ENCODE measurements at places on chromosomes 2 and 18. TPM values are rescaled to one million over a fixed set of nuclear protein-coding genes. Genes with fewer than 3 reads are reported as not detected.
A peak's percentile ranks its signal among the peaks of the same experiment; 100 is the strongest.

GRCh38 chr2:46984040-46984439 lies 68.4 kb upstream of the MCFD2 start:
- no peak for DNase-seq

- no peak for DNase-seq
Measured at GRCh38 chr18:5029592-5029991, 167.5 kb downstream of the AKAIN1 start.

DNA sequence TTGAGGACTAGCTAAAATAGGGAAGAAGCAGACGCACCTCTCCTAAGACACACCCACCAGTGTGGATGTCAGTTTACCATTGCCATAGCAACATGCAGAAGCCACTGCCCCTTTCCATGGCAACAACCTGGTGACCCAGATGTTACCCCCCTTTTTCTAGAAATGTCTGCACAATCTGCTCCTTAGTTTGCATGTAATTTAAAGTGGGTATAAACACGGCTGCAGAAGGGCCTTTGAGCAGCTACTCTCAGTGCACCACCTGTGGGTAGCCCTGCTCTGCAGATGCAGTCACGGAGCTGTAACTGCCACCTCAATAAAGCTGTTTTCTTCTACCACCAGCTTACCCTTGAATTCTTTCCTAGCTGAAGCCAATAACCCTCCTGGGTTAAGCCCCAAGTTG lies 87.1 kb downstream of the FBXO15 start:
- no peak for DNase-seq

DNA sequence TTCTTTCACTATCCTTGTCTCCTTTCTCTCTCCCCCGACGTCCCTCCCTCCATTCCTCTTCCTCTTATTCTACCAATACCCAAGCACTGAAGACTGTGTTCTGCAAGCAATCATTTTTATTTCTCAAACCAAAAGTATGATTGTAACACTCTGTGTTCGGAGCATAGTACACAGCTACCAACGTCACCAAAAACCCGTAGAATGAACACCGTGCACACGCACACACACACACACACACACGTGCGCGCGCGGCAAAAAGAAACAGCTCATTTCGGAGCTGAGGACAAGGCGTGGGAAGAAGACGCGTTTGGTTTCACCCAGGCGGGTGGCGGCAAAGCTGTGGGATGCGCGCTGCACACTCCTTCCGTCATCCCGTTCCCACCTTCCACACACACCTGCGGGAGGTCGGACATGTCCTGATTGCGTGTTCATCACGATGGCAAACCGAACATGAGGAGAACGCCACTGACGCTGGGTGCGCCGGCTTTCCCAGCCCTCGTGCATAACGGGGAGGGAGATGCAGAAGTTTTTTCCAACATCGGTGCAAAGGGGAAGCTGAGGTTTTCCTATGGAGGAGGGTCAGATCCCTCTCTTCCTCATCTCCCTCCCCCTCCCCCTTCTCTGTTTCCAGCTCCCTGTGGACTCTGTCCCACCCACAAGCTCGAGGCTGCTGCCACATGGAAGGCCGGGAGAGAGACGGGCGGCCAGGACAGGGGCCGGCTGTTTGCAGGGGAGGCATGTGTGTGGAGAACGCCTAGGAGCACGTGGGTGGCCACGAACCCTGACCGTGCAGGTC lies 20.4 kb downstream of the MBP start:
- no peak for DNase-seq

GRCh38 chr2:115115135-115115534 lies 672.7 kb downstream of the DPP10 start:
- DNase-seq = no peak

The SCN7A gene
- total RNA-seq = not detected

DNA sequence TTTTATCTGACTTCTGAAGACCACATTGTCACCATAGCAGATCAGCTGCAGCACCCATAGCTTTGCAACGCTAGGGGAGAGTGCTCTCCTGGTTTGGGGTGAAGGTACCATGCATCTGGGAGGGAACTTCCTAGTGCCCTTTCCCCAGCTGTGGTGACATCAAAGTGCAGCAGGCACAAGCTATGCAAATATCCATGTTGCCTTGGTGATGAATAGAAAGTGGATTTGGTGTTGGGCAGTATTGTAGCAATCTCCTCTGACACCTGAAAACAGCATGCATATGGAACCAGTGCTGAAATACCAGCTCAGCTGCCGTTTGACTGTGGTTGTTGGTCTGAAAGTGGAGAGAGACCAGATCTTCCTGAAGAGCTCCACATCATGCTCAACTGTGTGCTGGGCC lies 37.1 kb downstream of the BCL2L11 start:
- no peak for DNase-seq

The TMEM37 gene
- total RNA-seq = 0.61 TPM

The REL gene
- total RNA-seq = 23.4 TPM

- peak; percentile 91 for DNase-seq
Measured at GRCh38 chr18:77067291-77068061, 65.1 kb downstream of the MBP start.

- DNase-seq = no peak
Measured at GRCh38 chr2:227528803-227529202, 56.8 kb downstream of the AGFG1 start.

- DNase-seq = no peak
Measured at GRCh38 chr2:101597347-101597944, 100.1 kb upstream of the MAP4K4 start.

The CCDC74B gene
- 2.1 TPM for total RNA-seq

The DES gene
- not detected for total RNA-seq

DNA sequence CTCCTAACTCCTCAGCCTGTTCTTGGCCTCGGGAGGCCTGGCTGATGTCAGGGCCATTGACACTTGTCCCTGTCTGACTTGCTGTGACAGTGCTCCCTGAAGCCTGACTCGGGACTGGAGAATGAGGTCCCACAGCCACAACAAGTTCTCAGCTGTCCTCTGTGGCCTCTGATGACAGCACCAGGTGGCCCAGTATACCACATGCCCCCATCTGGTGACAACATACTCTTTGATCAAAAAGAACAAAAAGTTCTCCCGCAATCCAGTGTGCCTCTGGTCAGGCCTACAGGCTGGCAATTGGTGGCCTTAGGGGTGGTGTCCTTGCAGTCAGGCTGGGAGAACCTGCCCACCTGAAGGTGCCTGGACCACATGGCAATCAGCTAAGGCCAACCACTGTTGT lies 102.6 kb downstream of the SEPTIN10 start:
- no peak for DNase-seq

DNA sequence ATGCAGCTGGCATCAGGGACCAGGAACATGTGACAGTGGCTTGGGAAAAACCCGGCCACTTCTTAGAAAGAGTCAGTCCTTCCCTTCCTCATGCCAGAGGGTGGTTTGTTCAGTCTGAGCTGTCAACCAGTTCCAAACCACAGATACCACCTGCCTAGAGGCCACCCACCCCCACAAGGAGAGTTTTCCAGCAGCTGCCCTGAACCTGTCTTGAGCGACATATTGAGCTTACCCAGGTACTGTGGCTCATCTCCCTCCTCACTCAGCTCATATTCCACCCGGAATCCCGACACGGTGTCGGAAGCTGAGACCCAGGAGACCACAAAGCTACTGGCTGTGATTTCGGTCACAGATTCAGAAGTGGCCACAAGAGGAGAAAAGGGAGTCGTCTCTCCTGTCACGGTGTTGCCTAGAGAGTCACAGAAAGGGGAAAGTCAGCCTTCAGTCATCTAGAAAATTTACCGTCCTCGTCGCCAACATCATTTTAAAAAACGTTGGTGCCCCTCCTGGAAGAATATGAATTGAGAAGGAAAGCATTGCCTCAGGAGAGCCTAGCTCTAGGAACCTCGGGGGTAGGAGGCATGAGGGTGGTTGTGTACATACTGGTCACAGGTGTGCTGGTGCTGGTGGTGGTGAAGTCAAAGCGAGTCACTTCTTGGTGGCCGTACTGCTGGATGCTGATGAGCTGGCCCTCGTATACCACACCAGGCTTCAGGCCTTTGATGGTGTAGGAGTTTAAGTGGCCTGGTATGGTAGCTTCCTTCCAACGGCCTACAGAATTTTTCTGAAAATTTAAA lies 26.3 kb downstream of the FN1 start:
- peak; percentile 83 for DNase-seq

GRCh38 chr2:121519153-121519552 lies 11.5 kb upstream of the RNU4ATAC start:
- no peak for DNase-seq

- DNase-seq = no peak
Measured at GRCh38 chr2:60520917-60521539, 32.4 kb downstream of the BCL11A start.

- DNase-seq = no peak
Measured at GRCh38 chr2:199762963-199763362, 88.0 kb downstream of the FTCDNL1 start.

The WDPCP gene
- total RNA-seq = 9.0 TPM

The HJURP gene
- 58.5 TPM for total RNA-seq

The TMEM182 gene
- total RNA-seq = 12.1 TPM

- no peak for DNase-seq
Measured at GRCh38 chr2:145284551-145284950, 764.6 kb upstream of the ZEB2 start.

GRCh38 chr2:137405496-137405895 lies 558.8 kb upstream of the HNMT start:
- DNase-seq = no peak

DNA sequence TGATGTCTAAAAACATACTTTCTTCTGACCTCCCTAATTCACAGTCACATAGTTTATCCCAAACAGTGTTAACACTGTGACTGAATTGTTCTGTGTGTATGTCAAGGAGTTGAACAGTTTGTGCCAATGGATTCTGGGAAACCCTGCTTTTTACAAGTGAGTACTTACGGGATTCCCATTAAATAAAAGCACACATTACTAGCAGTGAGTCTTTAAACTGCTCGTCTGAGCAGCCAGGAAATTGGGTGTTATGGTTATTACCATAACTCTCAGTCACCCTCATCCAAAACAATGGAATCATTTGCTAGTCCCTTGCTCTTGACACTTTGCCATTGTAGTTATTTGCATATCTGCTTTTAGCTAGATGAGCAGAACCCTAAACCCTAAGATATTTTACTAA lies 209.1 kb downstream of the ZNF385B start:
- DNase-seq = no peak

- no peak for DNase-seq
Measured at GRCh38 chr2:158006961-158007719, 94.5 kb upstream of the UPP2 start.

DNA sequence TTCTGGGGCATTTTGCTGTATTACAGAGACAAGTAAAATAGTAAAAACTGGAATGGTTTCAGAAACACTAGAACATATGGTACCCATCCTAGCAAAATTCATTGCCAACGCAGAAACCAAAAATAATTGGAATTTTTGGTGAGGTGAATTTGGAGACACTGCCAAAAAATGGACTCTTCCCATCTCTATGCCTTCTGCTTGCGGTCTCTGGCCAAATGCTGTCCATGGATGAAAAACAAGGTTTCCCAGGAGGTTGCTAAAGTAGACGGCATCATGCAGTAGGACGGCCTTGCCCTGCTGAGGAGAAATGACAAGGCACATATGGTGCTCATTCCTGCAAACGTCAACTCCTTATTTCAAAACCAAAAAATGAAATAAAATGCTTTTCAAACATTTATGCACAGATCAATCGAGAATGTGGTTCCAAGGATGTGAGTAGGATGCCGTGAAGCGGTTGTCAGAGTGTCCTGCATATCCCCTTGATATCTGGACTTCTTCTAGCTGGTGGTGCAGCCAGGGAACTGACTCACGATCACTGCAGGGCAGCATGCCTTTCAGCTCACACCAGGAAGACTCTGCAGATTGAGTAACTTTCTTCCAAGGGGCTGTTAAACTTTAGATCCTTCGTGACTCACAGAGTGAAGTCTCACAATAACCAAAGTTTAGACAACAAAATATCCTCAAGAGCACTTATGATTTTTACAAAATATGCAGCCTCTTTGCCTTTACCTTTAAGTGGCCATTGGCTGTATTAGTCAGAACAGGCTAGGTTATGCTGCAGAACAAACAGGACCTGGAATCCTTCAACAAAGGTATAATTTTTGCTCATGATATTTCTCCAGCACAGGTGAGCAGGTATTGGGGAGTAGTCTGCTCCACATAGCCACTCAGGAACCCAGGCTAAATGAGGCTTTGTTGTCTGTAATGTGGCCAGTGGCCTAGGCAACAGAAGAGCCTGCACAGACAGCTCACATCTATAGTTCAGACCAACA lies 149.4 kb upstream of the NDUFV2 start:
- DNase-seq = no peak

DNA sequence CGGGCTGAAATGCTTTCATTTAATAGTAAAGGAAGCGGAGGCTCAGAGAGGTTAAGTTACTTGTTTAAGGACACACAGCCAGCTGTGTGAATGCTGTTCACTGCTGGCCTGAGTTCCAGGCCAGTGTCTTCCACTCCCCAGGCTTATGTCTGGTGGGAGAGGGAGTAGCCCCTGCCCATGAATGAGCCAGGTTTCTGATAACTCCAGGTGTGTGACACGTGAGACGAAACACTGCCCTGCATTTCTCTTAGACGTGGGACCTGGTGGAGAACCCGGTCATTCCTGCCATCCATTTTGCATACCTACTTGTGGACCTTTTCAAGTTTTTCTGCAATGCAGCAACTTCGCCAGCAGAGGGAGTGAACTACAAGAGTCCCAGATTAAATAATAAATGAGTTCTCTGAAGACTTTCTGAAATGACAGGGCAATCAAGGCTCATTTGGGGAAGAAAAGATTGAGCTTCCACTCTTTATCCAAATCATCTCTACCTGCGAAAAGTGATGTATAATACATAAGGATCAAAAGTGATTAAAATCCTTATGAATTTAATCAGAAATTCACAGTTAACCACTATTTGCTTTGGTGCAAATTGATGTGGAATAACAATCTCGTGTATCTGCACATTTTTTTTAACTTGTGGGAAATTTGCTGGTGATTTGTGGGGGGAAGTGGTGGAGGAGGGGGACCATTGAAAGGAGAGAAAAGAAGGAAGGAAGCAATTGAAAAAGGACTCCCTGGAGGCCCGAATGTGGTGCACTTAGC lies 79.4 kb upstream of the ASB18 start:
- peak; percentile 50 for DNase-seq

The IL1A gene
- 6.4 TPM for total RNA-seq

DNA sequence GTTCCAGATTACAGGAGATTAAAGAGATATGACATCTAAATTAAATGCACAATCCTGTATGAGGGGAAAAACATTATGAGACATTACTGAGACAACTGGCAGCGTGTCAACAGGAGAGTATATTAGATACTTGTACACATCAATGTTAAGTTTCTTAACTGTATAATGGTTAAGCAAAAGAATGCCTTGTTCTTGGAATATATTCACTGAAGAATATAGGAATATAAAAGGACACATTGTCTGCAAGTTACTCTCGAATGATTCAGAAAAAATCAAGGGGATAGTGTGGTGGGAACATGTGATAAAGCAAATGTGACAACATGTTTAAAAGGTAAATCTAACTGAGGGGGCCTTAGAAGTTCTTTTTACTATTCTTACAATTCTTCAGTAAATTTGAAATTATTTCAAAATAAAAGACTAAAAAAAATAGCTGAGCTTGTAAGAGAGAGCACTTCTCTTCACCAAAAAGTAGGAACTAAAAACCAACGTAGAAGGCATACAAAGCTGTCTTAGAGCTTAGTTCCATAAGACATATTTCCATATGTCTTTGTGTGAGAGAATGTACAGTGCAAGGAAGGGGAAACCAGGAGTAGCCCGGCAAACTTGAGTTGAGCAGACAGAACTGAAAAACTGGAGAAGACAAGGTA lies 7.5 kb downstream of the WDPCP start:
- no peak for DNase-seq

Data from Calu3 (cell line).